ENCODE measurements at places on chromosomes 1 and 21. TPM values are rescaled to one million over a fixed set of nuclear protein-coding genes. Genes with fewer than 3 reads are reported as not detected.

AMY2B gene
- total RNA-seq, result 51.0 TPM

TEX38 gene
- total RNA-seq, result not detected

LAMC1 gene
- total RNA-seq, result 279 TPM

ANKRD65 gene
- total RNA-seq, result 5.8 TPM

GRCh38 chr1:109832945-109833344 lies 69.2 kb upstream of the EPS8L3 start:
- DNase-seq, result no peak

GRCh38 chr1:16677552-16678431 lies 11.0 kb upstream of the RNU1-3 start:
- DNase-seq, result no peak

DNA sequence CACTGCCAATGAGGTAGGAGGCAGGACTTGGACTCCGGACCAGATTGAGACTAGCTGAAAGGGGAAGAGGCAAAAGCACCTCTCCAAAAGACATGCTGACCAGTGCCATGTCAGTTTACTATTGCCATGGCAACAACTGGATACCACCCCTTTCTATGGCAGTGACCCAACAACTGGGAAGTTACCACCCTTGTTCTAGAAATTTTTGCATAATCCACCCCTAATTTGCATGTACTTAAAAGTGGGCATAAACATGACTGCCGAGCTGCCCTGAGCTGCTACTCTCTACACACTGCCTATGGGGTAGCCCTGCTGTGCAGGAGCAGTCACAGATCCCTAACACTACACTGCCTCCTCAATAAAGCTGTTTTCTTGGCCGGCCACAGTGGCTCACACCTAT lies 19.0 kb upstream of the SLC6A9 start:
- no peak for DNase-seq

GRCh38 chr1:231890791-231891190 lies 264.2 kb downstream of the DISC1 start:
- DNase-seq, result no peak

GRCh38 chr1:64228167-64228957 lies 24.9 kb downstream of the UBE2U start:
- no peak for DNase-seq

DNA sequence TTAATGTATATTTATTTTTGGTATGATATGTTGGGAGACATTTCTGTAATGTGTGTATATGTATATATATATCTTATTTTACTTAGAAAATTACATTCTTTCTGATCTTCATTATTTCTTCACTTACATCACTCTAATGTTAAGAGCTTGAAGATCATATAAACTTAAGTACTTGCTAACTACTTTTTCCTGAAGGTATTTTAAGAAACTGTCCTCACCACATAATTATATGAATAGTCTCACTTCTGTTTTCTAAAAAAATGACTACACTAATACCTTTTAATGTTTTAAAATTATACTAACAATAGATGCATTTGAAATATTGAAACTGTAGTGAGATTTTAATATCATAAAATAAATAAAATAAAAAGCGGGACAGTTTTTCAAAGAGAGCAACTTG lies 377.1 kb downstream of the LRRIQ3 start:
- DNase-seq, result no peak

DNA sequence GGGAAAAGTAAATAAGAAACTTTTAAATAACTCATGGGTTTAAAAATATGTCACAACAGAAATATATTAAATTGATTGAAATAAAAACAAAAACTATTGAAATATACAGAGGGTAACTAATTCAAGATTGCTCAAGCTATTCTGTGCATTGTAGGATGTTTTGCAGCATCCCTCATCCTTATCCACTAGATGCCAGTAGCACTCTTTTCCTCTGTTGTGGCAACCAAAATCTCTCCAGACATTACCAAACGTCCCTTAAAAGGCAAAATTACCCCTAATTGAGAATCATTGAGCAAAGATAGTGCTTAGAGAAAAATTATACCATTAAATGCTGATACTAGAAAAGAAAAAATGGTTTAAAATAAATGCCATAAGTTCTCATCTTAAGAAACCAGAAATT lies 682.6 kb downstream of the RWDD3 start:
- DNase-seq, result no peak

DNA sequence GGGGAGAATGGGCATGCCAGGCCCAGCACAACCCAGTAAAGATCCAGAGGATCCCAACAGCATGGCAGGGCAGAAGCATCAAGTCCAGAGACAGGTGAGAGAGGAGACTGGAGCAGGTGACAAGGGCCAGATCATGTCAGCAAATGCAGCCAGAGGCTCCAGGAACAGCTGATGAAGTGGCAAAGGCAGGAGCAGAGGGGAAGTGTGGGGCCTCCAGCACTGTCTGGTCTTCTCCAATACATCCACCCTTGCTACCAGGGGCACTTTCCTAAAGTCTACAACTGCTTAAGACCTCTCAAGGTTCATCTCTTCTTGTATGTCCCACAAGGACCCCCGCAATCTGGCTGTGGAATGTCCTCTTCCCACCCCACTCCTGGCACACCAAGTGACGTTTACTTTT lies 17.4 kb downstream of the FAM163A start:
- DNase-seq, result no peak

DNA sequence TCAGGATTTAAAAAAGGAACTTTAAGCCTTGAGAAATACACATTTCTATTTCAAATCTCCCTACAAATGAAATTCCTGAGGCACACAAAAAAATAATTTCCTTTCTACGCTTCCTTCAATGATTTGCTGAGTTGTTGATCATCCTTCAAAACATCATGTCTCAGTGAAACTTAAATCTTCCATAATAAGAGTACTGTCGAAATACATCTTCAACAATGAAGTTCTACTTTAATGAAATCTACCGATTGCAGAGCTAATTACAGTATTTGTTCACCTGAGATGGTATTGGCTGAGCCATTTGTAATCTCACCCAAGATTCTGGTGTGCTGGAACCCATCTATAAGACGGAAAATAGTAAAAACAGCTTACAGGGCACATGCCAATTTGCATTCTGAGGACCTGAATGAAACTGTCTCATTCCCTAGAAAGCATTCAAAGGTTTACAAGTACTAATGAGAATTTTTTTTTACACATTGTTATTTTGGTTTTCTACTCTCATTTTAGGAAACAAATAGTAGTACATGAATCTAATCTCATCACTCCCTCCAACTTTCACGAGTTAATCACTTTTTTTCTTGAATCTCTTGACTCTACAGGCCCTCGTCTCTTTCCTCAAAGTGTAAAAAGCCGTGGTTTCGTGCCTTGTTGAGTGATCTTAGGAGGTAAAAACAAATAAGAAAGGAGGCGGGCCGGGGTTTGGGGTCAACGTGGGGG lies 1.1 kb downstream of the CHML start:
- no peak for DNase-seq

GRCh38 chr1:51621841-51622454 lies 5.1 kb downstream of the OSBPL9 start:
- DNase-seq, result no peak

DNA sequence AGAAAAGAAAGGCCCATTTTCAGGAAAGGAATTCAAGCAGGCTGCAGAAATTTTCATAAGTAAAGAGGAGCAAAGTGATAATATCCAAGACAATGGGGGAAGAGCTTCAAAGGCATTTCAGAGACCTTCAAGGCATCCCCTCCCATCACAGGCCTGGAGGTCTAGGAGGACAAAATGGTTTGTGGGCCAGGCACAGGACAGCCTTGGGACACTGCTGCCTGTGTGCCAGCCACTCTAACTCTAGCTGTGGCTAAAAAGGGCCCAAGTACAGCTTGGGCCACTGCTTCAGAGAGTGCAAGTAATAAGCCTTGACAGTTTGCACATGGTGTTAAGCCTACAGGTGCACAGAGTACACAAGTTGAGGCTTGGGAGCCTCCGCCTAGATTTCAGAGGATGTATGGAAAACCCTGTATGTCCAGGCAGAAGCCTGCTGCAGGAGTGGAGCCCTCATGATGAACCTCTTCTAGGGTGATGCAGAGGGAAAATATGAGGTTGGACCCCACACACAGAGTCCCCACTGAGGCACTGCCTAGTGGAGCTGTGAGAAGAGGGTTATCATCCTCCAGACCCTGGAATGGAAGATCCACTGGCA lies 51.8 kb upstream of the ZSWIM5 start:
- DNase-seq, result no peak

GRCh38 chr1:182261655-182262054 lies 129.9 kb downstream of the GLUL start:
- no peak for DNase-seq

- DNase-seq, result no peak
These were observed 3.4 kb upstream of the CHI3L1 start for GRCh38 chr1:203189951-203190352.

GRCh38 chr1:25729790-25730644 lies 70.0 kb upstream of the SELENON start:
- DNase-seq, result no peak

DNA sequence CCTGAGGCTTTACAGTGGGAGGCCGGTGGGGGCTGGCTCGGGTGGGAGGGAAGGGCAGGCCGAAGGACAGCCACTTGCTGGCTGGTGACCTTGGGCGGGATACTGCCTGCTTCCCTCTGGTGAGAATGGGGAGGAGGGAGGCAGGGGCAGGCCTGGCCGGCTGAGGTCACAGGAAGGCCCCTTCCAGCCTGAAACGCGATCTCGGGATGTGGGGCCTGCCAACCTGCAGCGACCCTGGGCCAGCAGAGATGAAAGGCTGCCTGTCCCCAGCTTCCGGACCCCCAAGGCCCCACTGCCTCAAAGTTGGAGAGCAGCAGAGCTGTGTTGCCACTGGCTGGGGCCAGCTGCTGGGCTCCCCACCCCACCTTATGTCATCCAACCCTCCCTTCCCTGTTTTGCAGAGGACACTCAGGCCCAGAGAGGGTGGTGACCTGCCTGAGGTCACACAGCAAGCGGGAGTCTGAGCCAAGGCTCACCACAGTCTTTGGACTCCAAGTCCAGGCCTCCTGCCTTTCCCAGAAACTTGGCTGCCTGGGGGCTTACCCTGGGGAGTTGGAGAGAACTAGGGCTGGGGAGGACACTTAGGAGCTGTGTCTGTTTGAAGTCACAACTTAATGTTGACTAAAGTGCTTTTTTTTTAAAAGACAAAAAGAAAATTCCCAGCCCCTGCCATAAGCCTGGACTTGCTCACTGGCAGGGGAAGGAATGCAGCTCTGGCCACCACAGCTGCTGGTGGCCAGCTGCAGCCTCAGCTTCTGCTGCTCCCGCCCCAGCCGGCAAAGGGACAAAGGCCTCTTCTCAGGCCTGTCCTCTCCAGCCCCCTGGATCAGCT lies 14.8 kb upstream of the WASF2 start:
- DNase-seq, result no peak

DNA sequence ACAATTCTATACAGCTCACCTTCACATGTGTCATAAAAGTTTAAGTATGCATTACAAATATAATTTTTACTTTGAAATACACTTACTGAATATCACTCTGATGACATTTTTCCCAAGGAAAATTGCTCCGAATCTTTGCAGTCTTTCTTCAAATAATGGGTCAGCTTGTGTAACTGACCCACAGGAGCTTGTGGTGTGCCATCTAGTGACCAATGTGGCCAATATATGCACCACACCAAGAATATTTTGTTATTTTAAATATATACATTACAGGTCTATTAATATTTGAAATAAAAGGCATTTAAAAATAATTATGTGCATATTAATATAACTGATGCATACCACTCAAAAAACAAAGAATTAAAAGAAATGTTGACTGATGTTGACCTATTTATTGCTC lies 271.4 kb downstream of the TBX15 start:
- no peak for DNase-seq

- peak; percentile 8 for DNase-seq
These were observed 306.2 kb downstream of the PTPRU start for GRCh38 chr1:29542548-29542947.

DNA sequence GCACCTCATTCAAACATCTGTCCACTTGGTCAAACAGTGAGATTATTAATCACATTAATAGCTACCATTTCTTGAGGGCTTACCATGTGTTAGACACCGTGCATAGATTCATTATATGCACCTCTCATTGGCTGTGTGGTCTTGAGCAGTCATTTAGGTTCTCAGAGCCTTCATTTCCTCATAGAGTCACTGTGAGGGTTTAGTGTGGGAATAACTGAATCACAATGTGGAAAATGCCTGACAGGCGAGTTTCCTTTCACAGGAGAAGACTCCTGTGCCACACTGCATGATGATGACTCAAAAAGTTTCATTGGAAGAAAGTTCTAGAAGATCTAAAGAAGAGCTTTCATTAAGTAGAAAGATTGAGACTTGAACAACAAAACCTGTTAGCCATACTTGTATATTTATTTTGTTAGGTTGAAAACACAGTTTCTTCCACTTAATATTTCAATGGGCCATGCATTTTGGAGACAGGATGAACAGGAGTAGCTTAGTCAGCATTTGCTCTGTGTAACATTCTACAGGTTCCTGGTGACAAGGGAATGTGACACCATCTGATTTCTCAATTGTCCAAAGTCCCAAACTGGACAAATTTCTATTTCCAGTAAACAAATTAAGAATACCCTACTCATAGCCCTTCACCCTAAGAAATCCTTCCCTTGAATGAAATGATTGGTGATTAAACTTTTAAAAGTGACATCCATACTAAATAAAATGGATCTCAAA lies 45.7 kb downstream of the FYB2 start:
- no peak for DNase-seq

GRCh38 chr1:183368213-183369108 lies 49.7 kb downstream of the NMNAT2 start:
- no peak for DNase-seq

GRCh38 chr21:31173881-31174555 lies 135.7 kb upstream of the KRTAP19-8 start:
- no peak for DNase-seq

DNA sequence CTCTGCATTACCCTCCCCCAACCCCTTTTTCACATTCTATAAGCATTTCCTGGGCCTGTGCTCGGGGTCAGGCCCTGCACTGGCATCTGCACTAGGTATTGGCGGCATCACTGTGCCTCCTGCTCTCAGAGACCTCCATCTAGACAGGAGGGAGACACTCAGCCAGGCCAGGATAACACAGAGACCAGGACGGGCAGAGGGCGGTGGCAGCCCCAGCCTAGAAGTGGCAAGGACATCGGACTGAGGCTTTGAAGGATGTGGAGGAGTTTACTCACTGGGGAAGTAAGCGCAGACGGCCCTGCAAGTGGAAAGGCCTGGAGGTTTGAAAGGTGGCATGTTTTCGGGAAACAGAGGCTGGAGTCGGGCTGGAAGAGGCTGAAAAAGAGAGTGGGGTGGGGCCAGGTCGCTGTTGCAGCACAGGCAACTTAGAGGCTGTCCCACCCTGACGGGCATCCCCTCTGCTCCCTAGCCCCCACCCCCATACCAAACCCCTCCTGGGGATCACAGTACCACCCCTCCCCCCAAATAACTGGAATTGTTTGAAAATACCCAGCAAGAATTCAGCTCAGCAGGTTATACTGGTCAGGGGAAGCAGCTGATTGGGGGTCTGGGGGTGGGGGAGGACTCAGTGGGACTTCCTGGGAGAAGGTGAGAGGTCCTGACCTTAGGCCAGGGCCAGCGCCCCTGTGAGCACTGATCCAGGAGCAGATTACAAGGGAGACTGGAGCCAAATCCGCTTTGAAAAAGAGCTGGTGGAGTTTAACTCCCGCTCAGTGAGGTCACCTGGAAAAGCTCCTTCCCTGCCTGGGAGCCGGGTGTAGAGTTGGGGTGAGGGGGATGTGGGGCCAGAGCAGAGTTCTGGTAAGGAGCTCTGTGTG lies 121.8 kb upstream of the WNT4 start:
- no peak for DNase-seq
